ENCODE measurements at places on chromosomes 5 and 9.

DNA sequence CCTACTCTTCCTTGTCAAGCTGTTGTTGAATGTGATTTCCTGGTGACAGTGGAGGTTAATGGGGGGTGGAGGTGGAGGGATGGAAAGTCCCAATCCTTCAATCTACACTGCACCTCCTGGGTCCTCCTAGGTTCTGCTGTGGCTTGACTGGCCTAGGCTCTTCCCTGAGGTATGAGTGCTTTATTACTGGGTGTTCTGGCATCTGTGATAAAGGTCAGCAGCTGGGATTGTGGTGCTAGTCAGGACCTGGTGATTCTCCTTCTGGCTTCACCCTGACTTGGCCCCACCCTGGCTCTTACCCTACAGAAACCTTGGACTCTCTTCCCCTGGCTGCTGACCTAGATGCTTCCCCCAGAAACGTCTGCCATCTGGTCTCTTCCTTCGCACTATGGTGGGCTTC, 194.3 kb downstream of the ARHGEF28 start:
- no peak for ATAC-seq

- ATAC-seq = no peak
These were observed 81.6 kb upstream of the MIER3 start for GRCh38 chr5:57033503-57033902.

- ATAC-seq = no peak
These were observed 37.3 kb downstream of the ADRA1B start for GRCh38 chr5:159953609-159954008.

- ATAC-seq = no peak
These were observed 63.4 kb downstream of the ALDH7A1 start for GRCh38 chr5:126531543-126532120.

DNA sequence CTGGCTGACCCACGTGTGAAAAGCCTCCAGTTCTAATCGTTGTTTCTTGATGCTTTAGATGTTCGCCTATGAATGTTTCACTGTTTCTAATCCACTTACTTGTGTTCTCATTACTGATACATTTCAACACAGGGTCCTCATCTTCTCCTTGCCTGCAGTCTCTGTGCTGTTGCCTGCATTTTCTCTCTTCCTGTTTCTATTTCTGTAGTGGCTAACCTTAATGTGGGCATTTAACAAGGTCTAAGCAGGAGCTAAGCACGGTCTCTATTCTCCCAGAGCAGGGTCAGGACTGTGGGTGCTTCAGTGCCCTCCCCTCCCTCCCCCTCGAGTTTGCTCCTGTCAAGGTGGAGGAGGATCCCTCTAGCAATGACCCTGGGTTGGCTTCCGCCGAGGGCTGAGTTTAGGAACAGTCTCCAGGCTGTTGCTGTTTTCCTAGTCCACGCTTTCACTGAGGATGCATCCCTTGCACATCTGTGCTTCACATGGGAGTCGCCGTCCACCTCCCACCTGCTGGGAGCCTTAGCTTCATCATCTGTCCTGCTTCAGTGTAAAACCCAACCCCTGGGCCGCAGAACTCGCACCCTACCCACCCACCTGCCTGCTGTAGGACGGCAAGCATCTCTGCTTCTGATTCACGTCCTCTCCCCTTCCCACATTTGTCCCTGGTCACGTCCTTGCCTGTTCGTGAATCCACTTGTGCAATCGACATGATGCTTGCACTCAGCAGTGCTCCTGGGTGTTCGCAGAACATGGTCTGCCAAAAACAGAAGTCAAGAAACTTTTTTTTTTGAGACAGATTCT, 2.4 kb upstream of the EXOC3 start:
- ATAC-seq = no peak

DNA sequence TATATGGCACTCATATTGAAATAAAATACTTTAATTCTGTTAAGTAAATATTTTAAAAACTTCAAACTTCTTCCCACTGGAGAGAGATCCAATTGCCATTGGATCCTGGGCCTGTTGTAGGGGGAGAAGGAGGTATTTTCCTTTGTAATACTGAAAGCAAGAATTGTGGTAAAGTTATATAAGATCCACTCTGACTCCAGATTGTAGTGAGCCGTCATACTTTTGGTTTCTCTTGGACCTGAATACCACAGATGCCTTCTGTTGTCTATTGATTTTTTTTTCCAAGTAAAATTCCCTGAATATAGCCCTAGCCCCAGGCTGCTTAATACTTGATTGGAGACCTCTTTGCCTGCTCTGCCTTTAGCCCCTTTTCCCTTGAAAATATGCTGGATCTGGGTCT, 86.9 kb downstream of the ATG10 start:
- no peak for ATAC-seq

- ATAC-seq = no peak
These were observed 25.5 kb downstream of the CWC27 start for GRCh38 chr5:64794053-64794770.

All from activated CD4-positive, CD25-positive, alpha-beta regulatory T cell treated with anti-CD3 and anti-CD28 coated beads, Interleukin-2, amount 50 U/mL, for 24 hours (primary cell).